ENCODE measurements at places on chromosomes 4 and X.

- no peak for DNase-seq
Measured at GRCh38 chr4:124903995-124904722, 191.6 kb upstream of the ANKRD50 start.

- DNase-seq, result no peak
Measured at GRCh38 chr4:82748810-82749470, 49.7 kb downstream of the SCD5 start.

DNA sequence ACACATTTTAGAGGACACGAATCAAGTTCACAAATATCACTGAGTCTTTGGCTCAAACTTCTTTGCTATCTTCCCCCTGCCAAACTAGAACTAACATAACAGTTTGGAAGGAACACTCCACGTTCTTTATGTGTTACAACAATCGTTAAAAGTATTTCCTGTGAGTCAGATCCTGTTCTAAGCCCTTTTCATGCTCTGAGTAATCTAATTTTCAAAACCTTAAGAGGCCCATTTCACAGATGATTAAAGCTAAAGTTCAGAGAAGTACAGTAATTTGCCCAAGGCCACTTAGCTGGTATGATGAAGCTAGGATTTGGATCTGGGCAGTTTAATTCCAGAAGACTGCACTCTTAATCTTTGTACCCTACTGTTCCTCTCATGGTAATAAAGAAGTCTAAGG is 854.4 kb upstream of the INTU start:
- no peak for DNase-seq

DNA sequence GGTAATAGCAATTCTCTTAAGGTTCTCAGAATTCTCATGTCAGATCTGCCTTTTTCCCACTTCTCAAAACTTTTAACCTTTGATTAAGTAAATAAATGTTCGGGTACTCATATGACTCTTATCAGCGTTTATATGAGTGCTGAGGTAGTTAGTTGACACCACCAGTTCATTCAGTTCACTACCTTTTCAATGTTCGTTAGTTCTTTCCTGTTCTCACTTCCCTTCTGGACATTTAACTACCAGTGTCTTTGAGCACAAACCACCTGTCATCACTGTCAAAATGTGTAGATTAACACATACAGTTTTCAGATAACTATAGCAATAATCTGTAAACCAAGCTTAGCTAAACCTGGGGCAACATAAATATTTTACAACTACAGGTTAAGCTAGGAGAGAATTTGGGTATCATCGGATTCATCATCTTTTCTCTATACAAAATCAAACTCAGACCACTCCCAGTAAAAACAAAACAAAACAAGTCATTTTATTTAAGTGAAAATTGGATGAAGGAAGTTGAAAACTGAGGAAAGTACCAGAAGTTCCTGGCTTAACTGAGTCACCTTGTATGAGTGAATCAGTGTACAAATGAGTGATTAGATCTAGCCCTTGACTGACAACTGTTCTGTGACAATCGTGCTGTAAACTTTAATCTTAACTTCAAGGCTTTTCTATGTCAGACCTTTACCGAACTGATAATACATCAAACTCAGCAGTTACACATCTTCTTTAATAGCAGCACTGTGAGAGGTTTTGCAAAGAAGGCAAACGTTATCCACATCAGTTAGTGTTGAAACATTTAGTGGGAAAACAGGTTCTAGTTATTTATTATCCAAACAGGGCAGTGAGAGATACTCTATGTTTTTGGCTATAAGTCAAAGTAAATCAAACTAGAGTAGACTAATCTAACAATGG is 41.9 kb downstream of the ARHGEF38 start:
- DNase-seq, result no peak

DNA sequence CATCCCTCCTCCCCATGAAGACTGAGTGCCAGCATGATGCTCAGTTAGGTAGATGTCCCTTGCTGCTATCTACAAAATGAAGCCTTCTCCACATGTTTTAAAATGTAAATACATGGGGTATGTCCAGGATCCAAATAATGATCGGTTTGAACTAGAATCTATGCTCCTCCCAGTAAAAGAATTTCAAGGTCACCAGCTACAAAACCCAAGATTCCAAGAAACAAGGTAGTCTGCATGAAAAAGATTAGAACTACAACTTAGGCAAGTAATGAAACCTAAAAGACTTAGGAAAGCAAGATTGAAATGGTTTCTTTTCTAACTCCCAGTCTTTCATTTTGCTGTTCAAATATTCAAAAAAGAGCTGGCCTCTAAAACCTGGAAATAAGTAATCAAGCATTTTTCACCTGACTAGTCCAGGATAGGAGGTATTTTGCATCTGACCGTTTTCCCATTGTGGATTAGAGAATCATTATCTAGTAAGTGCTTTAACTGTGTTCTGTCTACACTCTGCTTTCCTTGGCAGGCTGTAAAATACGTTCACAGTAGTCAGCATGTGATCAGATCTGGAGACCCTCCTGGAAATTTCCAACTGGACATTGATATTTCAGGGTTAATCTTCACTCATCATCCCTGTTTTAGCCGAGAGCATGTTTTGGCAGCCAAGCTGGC is 57.4 kb downstream of the CC2D2A start:
- DNase-seq, result no peak

Measured in stimulated activated naive CD8-positive, alpha-beta T cell treated with anti-CD3 and anti-CD28 coated beads, Interleukin-15, Interleukin-2, amounts not matched to agents 100 U/mL and 50 U/mL, for 24 hours (primary cell).